CD8-positive, alpha-beta memory T cell (primary cell): ENCODE measurements at places on chromosomes 2 and 18.

DNA sequence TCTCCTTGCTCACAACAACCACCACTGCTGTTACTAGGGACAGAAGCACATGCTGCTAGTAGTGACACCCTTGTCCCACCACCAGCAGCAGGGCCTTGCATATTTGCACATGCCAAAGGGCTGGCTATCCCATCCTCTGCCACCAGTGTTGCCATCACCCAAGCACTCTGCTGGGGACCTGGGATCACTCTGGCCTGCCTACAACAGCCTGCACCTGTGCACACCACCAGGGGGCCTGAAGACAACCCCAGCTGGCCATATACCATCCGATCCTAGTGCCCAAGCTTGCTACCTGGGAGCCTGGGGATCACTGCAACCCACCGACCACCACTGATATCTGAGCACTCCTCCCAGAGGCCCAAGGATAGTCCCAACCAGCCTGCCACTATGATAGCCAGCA is 99.9 kb upstream of the FANCL start:
- DNase-seq: no peak

DNA sequence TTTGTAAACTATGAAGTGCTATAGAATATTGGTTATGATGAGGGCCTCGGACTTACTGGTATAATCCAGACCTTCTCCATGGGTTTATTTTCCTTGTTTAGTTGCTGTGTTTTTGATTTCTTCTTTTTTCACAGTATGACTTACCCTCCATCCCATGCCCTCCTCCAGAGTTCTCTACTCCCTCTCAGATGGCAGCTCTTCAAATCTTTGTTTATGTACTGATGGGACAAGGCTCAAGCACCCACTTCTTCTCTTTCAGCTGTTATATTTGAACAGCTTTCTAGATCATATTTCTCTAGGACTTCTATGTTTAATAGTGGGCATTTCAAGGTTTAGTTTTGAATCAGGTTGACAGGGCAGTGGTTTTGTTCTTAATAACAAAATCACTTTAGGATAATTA is 43.9 kb downstream of the CLIP4 start:
- no peak for DNase-seq

GRCh38 chr2:9630117-9630735 is 571 bp downstream of the YWHAQ start:
- DNase-seq: peak; percentile 69

- DNase-seq: no peak
Observed at GRCh38 chr2:171084128-171084527, 76.6 kb downstream of the TLK1 start.

DNA sequence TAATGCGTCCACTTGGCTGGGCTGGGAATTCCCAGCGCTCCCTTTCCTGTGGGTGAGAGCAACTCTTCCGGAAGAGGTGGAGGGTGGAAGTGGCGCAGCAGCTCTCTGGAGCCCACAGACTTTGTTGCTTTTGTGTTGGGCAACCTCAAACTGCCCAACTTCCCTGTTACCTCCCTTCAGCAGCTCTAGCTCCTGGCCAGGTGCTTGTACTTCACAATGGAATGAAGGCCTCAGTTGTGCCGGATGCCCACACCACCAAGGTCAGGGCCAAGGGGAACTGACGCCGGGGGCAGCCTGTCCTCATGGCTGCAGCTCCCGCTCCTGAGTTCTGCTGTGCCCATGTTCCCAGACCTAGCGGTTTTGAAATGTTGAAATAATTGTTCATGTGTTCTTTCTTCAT is 322.9 kb downstream of the GALR1 start:
- no peak for DNase-seq

DNA sequence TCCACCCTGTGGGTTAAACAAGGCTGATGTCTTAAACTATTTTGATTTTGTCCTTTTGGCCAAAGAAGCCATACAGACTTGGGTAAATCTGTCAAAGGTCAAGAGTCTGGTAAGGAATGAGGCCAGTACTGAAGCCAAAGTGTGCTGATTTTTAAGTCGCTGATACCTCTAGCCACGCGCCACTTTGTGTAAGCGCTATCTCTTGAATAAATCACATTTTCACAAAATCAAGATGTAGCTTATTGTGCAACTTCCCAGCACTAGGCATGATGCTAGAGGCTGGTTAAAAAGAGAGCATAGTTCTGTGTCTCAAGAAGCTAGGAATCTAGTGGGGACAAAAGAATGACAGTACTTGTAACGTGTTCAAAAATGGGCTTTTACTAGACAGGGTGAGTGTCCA is 510.6 kb upstream of the RAB6C start:
- no peak for DNase-seq
